ENCODE measurements at places on chromosomes 2 and 18.

DNA sequence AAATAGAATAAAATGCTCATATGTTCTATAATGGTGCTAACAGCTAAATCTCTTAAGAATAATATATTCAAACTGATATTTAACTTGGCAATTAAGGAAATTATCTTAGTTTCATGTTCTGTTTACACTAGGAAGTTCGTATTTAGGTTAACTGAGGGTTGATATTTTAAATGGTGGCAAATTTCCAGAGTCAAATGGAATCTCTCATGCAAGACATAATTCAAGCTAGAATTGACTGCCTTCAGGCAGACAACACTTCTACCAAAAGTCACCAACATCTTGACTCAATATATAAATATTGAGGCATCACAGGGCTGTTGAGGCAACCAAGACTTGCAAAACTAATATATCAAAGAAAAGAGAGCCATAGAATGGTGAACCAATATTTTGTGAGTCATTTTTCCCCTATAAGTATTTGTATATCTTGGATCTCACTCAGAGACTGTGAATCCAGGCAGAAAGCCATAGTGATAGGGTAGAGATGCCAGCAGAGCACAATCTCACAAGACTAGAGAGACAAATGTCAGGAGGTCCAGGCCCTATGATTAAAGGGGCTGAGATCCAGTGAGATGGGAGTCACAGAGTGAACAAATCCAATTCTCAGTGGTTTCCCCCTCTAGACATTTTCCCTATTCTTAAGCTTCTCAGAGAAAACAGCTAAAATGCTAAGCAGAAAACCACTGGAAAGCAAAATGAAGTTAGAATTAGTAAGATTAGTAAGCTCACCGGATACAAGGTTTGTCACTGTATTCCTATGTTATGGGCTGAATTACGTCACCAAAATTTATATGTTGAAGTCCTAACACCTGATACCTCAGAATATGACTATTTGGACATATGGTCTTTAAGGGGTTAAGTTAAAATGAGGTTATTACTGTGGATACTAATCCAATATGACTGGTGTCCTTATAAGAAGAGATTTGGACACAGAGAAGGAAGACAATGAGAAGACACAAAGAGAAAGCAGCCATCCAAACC lies 358.2 kb upstream of the UBE2E3 start:
- peak; percentile 49 for DNase-seq

GRCh38 chr2:106107509-106108131 lies 86.5 kb downstream of the UXS1 start:
- DNase-seq: peak; percentile 31

DNA sequence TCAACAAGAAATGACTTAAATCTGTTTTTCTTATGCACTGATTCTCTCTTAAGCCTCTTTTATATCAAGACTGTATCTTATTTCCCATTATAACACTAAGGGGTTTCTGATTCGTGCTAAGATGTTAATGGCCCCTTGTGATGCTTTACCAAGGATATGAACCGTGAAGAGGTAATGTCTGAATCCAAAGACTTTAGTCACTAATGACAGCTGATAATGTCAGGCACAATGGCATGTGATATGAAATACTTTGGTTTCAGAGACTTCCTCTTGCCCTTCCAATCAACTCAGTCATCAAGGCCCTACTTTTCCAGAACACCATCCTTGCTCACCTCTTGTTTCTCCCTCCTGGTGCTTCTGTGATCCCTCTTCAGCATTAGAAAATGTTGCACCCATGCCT lies 262.8 kb downstream of the KCNE4 start:
- DNase-seq: no peak

- no peak for DNase-seq
Observed at GRCh38 chr2:168137510-168138180, 109.8 kb downstream of the STK39 start.

DNA sequence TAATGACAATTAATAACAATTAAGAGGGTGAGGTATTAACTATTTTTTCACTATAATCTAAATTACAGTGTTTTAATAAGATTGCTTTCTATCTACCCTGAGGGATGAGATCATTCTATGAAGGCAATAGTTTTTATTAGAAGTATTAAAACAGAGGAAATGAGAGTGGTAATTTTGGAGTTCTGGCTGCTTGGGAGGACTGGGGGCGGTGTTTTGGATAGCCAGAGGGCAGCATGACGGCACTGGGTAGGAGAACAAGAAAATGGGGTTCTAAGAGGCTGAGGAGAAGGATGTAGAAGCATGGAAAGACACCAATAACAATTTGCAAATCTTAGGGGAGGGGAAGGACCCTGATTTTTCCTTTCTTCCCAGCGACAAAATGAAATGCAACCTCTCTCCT lies 5.1 kb upstream of the DNAJC5G start:
- DNase-seq: no peak

DNA sequence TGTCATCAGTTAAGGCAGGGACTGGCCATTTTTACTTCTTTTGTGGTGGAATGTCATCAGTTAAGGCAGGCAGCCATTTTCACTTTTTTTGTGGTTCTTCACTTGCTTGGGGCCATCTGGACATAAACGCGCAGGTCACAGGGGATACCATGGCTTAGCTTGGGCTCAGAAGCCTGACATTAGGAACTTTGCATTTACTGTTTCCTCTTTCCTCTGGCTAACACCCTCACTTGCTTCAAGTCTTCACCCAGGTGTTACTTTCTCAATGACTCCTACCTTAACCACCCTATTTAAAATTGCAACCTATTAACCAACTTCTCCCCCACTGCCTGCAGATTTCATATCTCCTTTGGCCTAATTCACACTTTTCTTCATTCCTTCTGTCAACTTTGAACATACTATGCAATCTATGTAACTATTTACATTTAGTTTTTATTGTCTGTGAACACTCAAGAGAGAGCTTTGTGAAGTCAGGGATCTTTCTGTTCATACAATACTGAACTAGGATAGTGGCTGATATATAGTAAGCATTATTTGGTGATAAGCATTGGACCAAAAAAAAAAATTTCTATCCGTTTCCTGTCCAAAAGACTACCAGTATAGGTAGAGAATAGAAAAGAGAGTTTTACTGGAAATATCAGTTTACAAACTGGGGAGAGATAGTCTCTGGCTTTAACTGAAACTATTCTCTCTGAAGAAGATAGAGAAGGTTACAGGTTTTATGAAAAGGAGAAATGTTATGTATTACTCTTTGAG lies 600.1 kb upstream of the ZNF804A start:
- DNase-seq: no peak

DNA sequence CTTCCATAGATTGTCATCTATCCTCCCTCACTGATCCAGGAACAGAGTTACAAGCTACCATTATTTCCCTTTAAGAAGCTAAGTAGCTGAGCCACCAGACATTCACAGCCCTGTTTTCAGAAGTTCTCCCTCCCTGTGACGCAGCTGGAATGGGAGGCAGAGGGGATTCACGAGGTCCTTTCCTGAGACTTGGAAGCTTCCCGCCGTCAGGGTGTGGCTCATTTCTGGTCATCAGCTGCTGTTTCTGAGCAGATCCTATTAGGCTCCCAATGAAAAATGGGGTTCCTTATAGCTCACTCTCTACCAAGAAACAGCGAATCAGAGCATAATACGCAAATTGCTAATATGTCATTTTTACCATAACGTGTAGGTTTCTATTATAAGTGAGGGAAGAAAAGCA lies 559.3 kb upstream of the ID2 start:
- DNase-seq: no peak

DNA sequence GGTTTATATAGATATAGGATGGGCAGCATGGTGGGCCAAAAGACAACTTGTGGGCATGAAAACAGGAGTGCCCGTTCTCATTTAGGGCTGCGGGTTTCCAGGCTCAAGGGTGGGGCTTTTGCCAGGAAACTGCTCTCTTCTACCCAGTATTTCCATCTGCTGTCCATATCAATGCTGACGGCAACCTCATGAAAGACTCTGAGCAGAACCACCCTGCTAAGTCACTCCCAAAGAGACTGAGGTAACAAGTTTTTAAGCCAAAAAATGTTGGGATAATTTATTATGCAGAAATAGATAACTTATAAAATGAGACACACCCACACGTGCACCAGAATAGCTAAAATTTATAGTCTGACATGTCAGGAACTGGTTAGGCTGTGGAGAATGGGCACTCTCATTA lies 36.1 kb upstream of the MPPE1 start:
- DNase-seq: no peak
